Cortex of kidney (tissue), 1 donor: ENCODE measurements at places on chromosomes 5 and 9.

DNA sequence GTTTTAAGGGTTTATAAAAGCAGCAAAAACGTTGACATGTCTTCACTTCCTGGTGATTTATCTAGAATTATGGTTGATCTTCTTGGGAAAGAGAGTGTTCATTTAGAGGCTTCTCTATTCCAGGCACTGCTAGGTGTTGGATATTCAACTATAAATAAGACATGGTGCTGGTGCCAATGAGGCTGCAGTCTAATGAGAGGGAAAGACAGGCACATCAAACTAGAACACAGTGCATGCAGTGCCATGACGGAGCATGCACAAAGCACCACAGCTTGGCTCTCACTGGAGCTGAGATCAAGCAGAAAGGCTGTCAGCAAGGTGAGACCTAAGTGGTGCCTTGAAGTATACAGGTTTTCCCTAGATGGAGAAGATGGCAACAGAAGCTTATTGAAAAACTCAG is 126.5 kb downstream of the RMI1 start:
- DNase-seq, result no peak

GRCh38 chr5:73390972-73391371 is 57.6 kb downstream of the FOXD1 start:
- DNase-seq, result no peak

GRCh38 chr5:67732471-67732870 is 483.1 kb upstream of the PIK3R1 start:
- no peak for DNase-seq

GRCh38 chr5:81207009-81207408 is 26.1 kb upstream of the CKMT2 start:
- no peak for DNase-seq

- DNase-seq, result no peak
Measured at GRCh38 chr5:38660194-38660668, 103.8 kb upstream of the LIFR start.

DNA sequence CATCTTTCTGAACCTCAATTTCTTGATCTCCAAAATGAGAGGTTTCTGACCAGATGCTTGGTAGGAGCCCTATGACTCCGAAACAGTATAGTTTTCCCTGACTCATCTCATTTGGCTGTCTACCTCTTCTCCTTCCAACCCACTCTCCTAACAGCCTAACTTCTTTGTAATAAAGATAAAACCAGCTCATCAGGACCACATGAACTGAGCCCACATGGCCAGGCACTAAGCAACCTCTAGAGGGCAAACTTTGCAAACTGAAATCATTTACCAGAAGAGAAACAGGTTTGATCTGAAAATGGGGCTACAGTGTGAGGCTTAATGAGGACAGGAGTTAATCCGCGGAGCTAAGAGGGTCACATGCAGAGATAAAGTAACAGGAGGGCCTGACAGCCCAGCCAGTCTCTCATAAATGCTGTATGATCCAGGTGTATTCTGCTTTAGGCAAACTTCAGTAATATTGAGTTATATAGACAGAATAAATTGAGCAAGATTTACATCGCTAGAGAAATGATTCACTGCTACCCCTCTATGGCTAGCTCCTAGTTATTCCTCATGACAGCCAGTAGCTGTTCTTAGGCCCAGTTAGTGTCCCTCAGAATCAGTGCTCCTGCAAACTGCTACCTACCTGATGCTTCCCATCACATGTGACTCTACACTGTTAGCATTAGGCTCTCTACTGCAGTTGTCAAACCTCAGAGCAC is 64.6 kb downstream of the ABCA1 start:
- no peak for DNase-seq

- DNase-seq, result no peak
Measured at GRCh38 chr5:151721812-151722391, 35.2 kb upstream of the SPARC start.

DNA sequence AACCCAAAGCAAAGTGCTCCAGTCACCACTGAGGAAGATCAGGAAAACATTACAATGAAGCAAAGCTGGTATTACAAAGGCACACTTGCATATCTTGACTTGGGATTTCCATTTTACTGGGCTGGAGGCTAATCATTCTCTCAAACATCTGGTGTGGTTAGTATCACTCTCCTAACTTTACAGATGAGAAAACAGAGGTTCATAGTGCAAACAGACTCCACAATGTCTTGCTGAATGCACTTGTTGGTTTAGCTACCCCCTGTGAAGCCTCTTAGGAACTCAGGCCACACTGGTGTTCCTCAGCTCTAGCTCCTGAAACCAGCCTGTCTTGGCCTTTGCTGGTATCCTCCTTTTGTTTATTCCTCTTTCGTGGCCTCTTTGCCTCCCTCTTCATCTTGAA is 29.5 kb upstream of the SMAD5 start:
- no peak for DNase-seq

DNA sequence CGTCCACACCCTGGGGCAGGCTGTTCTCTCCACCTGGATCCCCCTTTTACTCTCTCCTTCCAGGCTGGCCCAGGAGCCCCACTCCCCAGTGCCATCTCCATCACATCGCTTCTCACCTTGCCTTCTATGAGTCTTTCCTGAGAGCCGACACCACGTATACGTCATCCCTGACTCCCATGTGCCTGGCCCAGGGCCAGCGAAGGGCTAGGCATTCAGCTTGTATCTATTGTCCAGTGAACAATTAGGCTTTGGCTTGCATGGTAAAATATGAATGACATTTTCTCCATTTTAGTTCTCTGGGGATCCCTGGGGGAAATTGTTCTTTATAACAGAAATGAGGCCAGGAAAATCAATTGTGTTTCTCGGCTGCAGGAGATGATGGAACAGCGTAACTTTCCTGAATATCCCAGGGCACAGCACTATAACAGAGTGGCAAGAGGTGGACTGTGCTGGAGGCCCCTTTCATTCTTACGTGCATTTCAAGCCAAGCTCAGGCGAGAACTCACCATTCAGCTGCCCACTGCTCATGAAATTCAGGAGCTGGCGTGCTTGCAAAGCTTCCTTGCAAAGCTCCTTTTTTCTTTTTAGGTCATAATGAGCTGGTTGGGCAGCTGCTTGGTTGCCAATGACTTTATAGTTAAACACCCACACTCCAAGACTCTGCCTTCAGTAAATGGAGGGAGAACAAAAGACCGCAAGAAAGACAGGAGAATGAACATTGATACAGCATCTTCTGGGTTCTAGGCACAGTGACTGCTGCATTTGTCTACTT is 37.7 kb downstream of the NSG2 start:
- no peak for DNase-seq

DNA sequence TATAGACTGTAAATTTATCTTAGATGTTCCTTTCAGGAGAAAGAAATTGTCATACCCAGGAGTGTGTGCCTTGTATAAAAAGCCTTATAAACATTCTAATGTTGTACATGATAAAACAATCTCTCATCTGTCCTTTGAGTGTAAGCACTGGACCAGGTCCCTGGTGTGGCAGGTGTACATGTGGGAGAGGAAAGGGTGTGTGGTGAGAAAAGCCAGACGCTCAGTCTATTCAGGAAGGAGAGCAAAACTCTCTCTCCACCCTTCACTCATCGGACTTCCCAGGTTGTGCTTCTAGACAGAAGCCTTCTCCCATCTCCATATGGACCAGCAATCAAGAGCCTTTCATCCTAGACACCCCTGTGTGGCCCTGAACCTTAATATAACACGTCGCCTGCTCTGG is 154.2 kb downstream of the ESM1 start:
- DNase-seq, result no peak

DNA sequence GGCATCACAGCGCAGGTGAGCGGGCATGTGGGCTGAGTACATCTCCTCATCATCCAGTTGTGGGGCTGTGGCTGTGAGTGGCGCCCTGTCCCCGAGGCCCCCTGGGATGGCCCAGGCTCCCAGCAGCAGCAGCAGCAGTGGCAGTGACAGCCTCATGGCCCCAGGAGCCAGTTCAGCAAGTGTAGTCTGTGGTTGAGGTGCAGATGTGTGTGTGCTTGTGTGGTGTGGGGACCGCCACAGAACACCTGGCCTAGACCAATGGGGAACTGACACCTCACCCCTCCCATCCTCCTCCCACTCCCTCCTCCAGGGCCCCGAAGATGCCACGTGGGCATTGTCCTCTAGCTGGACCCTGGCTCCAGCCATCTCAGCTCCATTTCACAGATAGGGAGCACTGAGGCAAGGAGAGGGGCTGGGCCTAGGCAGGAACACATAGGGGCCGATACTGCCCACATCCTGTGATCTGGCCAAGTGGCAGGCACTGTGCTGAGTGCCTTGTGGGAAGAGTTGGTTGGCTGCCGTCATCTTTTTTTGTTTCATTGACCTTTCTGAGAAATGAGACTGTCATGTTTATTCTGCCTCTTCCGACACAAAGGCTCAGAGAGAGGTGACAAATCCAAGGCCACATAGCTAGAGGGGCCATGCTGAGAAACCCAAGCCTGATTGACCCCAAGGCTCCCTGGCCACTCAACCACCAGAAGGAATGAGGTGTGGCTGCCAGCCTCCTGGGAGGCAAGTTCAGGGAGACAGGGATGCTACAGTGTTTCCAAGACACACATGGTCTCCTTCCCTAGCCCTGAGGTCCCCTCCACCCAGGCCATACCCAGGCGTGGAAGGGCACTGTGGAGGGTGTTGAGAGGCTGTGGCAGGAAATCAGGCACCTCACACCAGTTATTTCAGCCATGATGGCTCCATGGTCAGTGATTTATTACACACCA is at the start of gene MZB1:
TSS of gene MZB1 (minus strand) at position 213 of the 938 bp plus-strand sequence. CDS start at position 156, 57 bp downstream.
- DNase-seq, result no peak

DNA sequence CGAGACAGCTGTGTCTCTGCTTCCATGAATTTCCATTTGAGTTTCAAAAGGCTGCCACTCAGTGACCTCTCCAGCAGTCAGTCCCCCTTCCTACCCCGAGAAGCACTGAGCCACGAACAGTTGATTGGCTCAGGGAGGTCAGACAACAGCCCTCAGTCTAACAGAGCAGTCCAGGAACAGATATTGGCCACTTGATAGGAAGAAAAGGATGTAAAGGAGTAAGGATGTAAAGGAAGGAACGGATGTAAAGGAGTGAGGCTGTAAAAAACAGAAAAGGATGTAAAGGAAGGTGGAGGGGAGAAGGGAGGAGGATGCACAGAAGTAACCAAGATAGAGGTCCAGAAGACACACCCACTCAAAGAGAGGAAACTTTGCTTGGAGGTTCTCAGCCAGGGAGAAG is 3.2 kb upstream of the NR4A3 start:
- no peak for DNase-seq

GRCh38 chr9:14488421-14489190 is 174.7 kb upstream of the NFIB start:
- no peak for DNase-seq

DNA sequence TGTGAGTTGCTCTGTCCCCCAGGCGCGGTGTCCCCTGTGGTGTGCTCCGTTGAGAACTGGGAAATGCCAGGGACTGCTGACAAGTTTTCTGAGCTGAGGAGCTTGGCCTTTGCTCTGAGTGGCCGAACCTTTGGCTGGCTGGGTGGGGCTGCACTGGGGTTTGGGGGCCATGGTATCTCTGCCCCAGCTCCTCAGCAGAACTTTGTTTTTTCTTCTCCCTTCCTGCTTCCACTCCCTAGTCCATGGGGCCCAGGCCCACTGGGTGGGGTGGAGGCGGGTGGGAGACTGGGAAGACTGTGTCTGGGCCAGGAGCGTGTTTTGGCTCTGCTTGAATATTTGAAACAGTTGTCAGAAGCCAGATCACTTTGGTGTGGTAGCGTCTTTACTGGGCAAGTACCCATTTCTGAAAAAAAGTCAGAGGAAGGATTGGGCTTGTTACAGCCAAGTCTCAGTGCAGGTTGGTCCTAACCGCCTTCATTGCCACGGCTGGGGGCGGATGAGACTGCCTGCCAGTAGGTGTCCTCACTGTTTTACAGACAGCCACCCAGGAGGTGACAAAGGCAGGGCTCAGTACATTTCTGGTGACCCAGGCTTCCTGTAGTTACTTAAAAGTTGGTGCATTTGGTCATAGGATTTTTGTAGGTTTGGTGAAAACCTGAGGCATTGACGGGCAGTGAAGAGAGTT is 92.7 kb downstream of the DAB2IP start:
- no peak for DNase-seq
